ENCODE measurements at places on chromosomes 1 and 21.

DNA sequence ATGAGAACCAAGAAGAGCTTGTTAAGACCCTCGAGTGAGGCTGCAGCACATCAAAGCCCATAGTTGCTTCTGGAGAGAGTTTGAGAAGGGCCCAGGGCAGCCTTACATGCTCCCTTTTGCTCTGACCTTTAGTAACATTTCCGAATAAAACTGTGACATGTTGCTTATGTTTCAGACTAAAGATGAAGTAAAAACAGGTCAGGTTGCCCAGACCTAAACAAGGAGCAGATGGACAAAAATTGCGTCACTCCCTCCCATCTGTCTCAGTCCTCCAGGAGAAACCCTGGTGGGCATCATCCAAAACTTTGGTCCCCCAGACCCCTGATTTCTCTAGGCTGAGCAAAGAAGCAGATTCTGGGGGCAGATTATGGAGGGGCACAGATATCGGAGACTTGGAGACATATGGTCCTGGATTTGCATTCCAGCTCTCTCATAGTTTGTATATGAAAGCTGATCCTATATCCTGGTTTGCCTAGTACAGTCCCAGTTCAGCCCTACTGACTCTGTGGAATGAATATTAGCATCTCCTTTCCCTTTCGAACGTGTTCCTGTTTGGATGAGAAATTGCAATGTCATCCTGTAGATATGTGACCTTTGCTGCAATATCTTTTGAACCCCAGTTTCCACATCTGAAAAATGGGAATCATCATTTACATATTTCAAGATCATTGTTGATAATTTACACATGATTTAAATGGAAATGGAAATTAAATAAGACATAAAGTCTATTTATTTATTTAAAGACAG is 304.9 kb upstream of the USP24 start:
- no peak for DNase-seq

GRCh38 chr1:42692461-42692860 is 10.2 kb downstream of the YBX1 start:
- DNase-seq, result no peak

- DNase-seq, result no peak
These were observed 119.3 kb upstream of the ATP1A1 start for GRCh38 chr1:116253566-116254382.

DNA sequence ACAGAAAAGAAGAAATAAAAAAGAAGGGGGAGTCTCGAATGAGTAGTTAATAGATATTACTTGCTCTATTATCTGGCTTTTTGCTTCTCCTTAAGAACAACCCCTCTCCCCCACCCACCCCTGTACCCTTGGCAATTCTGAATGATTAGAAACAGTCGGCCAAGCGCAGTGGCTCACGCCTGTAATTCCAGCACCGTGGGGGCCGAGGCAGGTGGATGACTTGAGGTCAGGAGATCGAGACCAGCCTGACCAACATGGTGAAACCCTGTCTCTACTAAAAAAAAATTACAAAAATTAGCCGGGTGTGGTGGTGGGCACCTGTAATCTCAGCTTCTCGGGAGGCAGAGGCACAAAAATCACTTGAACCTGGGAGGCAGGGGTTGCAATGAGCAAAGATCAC is 42.7 kb downstream of the GATAD2B start:
- DNase-seq, result no peak

DNA sequence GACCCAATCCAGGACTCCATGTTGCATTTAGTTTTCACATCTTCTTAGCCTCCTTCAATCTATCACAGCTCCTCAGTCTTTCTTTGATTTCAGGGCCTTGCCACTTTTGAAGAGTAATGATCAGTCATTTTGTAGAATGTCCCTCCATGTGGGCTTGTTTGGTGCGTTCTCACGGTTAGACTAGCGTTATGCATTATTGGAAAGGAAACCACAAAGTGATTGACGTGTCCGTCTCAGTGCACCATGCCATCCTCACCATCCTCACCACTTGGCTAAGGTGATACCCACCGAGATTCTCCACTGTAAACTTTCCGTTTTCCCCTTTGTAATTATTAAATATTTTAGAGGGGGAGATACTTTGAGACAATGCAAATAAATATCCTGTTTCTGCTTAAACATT is 59.6 kb upstream of the OLIG2 start:
- no peak for DNase-seq

DNA sequence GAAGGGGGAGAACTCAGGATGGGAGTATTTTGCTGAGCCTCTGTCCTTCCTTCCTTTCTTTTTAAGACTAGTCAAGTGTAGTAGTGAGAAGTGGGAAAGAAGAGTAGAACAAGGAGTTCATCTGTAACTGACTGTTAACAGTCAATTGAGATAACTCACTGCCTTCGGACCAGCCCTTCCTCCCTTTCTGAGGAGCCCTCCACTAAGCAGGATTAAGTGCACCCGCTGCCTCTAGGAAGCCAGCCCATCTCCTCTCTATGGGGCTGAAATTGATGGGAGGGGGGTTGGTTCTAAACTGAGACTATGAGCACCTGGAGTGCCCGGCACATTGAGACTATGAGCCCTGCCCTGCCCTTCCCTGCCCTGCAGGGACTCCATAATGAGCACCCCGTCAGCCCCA is 72.7 kb upstream of the TINAGL1 start:
- DNase-seq, result no peak

- no peak for DNase-seq
These were observed 55.5 kb downstream of the CLIC6 start for GRCh38 chr21:34724131-34724856.
